NCI-H2081 treated with DMSO at 0.1 percent for 48 hours (cell line): ENCODE measurements at places on chromosomes 16 and 17.

- DNase-seq: no peak
Measured at GRCh38 chr17:68849673-68850610, 105.2 kb downstream of the ABCA8 start.

DNA sequence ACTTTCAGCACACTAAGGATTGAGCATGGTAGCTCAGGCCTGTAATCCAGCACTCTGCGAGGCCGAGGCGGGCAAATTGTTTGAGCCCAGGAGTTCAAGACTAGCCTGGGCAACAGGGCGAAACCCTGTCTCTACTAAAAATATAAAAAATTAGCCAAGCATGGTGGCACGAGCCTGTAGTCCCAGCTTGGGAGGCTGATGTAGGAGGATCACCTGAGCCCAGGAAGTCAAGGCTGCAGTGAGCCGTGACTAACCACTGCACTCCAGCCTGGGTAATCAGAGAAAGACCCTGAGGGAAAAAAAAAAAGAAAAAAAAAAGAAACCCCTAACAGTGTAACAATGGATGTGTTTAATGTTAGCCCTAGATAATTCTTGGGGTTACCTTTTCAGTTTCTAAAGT, 24.0 kb downstream of the PARN start:
- no peak for DNase-seq

DNA sequence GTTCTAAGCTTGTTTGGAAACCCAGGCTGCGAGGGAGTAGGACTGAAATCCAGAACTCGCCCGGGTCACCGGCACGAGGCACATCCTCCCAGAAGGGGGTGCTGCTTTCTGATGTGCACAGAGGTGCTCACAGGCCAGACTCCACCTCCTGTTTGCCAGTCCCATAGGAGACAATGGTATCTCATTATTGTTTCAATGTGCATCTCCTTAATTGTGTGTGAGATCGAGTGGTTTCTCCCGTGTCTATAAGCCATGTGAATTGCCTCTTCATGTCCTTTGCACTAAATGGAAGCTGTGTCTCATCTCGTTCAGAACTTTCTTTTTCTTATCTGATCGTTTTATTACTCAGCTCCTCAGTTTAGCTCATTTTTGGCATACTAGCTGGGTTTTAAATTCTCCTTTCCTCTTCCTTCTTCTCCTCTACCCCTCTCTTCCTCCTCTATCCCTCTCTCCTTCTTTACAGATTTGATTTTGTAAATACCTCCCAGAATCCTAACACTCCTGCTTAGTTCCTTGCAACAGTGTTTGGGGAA, 32.1 kb upstream of the PRKCB start:
- no peak for DNase-seq

- DNase-seq: no peak
Measured at GRCh38 chr17:13776027-13776551, 174.4 kb upstream of the HS3ST3A1 start.

- no peak for DNase-seq
Measured at GRCh38 chr17:8391711-8392110, 5.9 kb downstream of the RNF222 start.

DNA sequence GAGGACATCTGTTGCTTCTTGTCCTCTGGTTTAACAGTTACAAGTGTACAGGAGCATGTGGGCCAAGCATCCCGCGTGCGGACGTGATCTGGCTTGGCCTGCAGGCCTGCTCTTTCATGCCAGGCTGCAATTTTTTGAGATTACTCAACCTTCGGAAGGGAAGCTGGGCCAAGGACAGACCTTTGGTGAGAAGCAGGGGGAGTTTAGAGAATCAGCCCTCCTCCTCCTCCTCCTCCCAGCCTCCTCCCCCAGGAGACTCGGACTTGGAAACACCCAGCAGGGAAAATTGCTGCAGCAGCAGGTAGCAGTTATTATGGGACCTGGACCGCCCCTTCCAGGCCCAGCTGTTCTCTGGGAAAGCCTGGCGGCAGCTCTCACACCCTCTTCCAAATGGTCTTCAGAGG, 5.1 kb upstream of the KLHL36 start:
- DNase-seq: no peak

- DNase-seq: no peak
Measured at GRCh38 chr17:41537990-41538389, 9.9 kb upstream of the KRT19 start.

- no peak for DNase-seq
Measured at GRCh38 chr17:75346906-75347305, 57.7 kb upstream of the SLC25A19 start.

DNA sequence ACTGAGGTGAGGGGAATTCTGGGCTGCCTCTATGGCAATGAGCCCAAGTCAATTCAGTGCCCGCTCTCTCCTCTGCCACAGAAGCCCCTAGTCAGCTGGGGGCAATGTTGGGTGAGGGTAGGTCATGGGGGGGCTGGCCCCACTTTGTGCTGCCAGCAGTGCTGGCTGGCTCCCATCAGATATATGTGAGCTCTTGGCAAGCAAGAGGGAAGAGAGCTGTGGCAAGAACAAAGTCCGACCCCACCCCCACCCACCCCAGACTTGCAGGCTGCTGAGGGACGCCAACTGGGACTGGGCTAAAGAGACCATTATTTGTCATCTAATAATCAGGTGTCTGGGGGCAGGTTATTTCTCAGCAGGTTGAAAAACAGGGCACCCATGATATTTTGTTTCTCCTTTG, 89.4 kb downstream of the YPEL2 start:
- DNase-seq: no peak

GRCh38 chr17:4759776-4760236, 11.9 kb upstream of the TM4SF5 start:
- DNase-seq: no peak

GRCh38 chr16:75326333-75326732, 74.9 kb upstream of the BCAR1 start:
- DNase-seq: no peak

GRCh38 chr16:22077700-22078313, 14.5 kb upstream of the VWA3A start:
- no peak for DNase-seq

GRCh38 chr16:56309008-56309407, 116.3 kb downstream of the AMFR start:
- no peak for DNase-seq

- DNase-seq: no peak
Measured at GRCh38 chr16:50178491-50178941, 25.4 kb downstream of the TENT4B start.

GRCh38 chr17:78729641-78730040, 52.4 kb downstream of the CYTH1 start:
- DNase-seq: no peak

GRCh38 chr17:17236295-17237025, 508 bp downstream of the FLCN start:
- DNase-seq: no peak

DNA sequence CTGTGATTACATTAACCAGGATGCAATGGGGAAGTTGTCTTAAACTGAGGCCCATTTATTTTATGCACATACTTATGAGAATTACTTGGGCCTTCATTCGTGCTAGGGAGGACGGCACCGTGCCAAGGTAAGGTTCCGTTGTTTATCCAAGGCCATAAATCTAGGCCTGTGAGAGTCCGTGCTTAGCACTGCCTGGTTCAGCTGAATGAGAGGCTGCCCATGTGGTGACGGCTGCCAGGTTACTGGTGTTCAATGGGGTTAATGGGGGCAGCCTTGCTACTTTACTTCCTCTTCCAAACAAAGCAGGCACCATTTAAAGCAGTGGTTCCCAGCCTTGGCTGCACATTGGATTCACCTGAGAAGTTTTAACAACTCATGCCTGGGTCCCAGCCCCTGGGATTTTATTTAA, 135.1 kb upstream of the NOL11 start:
- peak; percentile 83 for DNase-seq

DNA sequence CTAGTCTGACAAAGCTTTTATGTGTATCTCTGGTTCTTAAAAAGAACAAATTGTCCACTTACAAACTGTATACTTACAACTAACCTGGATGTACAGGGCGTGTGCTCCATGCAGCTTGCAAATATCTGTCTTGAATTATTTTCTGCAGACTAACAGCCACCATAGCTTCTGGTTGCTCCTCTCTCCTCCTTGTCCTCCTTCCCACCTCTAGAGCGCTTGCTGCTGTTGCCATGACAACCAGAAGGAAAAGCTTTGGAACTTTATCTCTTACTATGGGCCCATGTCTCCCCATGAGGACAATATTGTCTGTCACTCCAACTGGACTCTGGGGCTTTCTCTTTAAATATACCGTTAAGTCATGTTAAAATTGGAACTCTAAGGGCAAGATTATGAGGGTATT, 71.5 kb upstream of the DHX40 start:
- DNase-seq: no peak

- DNase-seq: no peak
Measured at GRCh38 chr16:54446639-54447038, 160.1 kb upstream of the IRX3 start.

GRCh38 chr17:61384692-61385576, 14.7 kb upstream of the TBX2 start:
- DNase-seq: no peak

DNA sequence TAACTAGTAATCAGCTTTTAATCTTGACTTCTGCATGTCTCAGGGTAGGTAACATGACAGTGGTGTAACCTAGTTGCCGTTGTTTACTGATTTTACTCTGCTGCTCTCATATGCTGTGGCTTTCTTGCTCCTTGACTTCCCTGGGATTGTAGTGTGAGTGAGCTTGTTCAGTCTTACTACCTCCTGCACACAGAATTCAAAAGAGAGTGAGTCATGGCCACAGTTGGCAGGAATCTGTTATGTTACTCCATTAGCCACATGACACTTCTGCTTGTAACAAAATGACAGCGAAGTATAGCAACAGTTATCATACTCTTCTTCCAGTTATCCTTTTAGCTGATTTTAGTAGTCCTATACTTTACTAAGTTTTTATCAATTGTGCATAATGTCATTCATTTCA, 18.8 kb downstream of the TNRC6A start:
- no peak for DNase-seq

- no peak for DNase-seq
Measured at GRCh38 chr17:42078396-42079043, 19.8 kb downstream of the ZNF385C start.

DNA sequence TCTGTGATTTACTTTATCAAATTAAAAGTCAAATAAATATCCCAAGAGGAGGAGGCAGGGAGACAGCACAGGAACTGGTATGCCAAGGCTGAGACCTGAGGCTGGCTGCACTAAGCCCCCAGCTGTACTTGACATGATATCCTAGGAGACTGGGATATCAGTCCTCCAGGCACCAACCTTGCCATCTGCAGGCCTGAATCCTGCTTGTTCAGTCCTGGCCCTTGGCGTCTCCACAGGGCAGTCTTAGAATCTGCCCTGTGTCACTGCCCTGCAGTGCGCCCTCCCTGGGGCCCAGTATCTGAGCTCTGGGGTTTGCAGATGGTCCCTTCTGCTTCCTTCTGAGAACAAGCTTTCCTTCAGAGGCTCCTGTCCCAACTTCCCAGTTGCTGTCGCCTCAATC, 75.9 kb downstream of the HS3ST3A1 start:
- DNase-seq: no peak

- DNase-seq: no peak
Measured at GRCh38 chr16:66933776-66934137, 445 bp downstream of the CIAO2B start.

- DNase-seq: no peak
Measured at GRCh38 chr16:53374800-53375199, 59.5 kb upstream of the RBL2 start.

GRCh38 chr17:2683912-2684311, 27.7 kb downstream of the CLUH start:
- DNase-seq: no peak

- DNase-seq: no peak
Measured at GRCh38 chr17:15926039-15926740, 18.7 kb upstream of the ADORA2B start.

DNA sequence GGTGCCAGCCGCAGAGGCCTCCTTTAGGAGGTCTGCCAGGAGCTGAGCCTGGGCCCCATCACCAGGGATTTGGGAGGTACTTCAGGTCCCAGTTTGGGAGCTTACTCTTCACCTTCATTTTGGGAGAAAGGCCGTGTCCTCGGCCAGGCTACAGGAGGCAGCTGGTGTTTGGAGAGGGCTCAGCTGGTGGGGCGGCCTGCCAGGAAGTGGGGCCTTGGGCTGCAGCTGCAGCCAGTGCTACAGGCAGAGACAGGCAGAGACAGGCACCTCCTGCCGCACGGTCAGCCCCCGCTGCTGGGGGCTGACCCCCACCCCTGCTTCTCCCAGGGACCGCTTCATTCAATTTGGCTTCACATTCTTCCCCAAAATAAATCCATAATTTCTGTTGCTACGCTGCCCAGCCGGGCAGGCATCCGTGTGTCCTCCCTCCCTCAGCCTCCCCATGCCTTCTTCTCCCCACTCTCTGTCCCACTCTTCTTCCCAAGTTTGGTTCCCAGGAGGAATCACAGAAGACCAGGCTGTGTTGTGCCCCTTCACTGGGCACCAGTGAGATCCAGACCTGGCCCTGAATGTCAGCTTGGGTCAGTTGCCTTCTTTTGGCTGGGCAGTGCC, 6.1 kb downstream of the TMEM235 start:
- DNase-seq: no peak

GRCh38 chr17:74810699-74811485, 34.7 kb upstream of the NAT9 start:
- no peak for DNase-seq

DNA sequence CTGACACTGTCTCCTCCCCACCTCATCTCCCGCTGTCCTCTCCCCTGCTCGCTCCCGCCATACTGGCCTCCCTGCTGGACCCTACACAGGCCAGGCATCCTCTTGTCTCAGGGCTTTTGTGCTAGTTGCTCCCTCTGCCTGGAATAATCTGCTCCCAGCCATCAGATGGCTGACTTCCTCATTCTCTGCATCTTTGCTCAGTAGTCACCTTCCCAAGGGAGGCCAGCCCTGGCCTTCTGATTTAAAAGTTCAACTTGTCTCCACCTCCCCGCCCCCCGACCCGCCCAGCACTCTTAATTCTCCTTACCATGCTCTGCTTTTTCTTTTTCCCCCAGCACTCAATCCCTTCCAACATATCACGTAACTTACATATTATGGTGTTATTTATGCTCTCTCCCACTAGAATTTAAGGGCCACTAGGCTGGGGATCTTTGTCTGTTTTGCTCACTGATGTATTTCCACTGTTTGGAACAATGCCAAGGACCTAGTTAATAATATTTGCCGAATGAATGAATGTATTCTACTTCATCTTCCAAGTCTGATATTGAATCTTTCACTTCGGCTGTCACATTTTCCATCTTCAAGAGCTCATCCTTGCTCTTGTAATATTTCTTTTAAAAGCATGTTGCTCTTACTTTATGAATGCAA, 178.3 kb downstream of the CDK5R1 start:
- no peak for DNase-seq

DNA sequence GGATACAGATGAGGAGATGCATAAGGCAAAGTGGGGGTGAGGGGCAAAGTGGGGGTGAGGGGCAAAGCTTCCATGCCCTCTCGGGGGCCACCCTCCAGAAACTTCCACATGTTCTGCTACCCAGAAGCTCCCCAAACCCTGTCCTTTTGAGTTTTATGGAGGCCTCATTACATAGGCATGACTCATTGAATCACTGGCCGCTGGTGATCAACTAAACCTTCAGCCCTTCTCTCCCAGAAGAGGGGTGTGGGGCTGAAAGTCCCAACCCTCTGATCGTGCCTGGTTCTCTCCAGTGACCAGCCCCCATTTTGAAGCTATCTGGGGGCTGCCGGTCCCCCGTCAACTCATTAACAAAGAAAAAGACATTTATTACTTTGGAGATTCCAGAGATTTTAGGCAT, 27.5 kb downstream of the ITGAE start:
- no peak for DNase-seq
